Caudate nucleus (tissue), 63 donors: ENCODE measurements at places on chromosomes 4 and X.

- DNase-seq = no peak
These were observed 238.3 kb downstream of the DCLK2 start for GRCh38 chr4:150316332-150317205.

DNA sequence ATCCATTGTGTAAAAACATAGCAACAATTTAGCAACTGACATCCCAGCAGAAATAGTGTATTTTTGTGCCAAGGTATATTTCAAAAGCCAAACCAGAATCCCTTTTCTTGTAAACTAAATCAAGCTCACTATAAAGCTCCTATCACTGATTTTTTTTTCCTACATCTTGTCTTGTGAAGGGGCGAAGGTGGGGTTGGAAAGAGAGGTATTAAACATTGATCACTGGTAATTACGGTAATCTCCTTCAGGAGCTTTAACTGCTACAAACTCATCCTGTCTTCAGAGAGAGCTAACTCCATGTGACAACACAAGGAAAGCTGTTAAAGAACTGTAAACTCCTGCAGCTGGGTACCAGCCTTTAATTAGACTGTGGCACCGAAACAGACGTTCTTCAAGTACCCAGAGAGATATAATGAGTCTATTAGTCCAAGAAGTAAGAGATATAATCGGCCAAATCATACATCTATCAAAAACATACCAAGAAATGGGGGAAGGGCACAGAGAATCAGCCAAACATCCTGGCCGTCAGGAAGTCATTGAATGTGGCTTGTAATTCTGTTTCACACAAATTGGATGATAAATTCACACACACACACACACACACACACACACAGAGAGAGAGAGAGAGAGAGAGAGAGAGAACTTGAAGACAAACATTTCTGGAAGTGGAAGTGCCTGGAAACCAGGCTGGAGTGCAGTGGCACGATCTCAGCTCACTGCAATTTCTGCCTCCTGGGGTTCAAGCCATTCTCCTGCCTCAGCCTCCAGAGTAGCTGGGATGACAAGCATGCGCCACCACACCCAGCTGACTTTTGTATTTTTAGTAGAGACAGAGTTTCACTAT, 111.9 kb upstream of the PPARGC1A start:
- no peak for DNase-seq

DNA sequence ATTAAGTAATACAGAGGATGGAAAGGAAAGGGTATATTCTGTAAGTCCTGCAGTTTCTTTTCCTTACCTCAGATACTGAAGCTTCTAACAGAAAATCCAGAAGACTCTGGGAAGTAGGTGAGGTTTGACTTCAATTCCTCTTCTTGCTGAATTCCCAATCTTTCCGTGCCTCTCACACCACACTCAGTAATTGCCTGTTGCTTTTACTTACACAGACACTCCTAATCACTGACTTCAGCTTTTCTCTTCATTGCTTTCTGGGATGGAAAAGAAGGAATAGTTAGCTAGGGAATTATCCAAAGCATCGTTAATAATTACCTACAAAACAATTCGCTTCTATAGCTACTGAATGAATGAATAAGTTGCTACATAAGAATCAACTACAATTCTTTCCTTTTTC, 163.6 kb downstream of the FBXO8 start:
- no peak for DNase-seq

GRCh38 chrX:18410038-18410437, 15.4 kb upstream of the CDKL5 start:
- DNase-seq = no peak

DNA sequence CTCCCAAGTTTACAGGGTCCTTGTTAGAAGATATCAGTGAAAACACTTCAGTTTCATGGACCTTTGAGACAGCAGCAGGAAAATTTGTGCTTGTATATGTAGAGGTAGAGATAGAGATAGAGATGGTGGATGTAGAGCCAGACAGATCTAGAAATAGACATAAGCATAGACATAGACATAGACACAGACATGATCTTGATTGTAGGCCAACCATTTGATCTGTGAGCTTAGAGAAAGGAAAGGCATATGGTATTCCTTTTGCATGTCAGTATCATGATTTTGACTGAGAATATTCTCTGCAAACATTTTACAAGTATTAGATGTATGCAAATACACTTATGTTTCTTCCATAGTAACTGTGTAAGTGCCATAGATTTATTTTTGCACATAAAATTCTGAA, 65.0 kb downstream of the PRKG2 start:
- DNase-seq = no peak

GRCh38 chrX:21723084-21723483, 34.8 kb downstream of the SMPX start:
- DNase-seq = no peak

GRCh38 chrX:44975666-44976263, 102.8 kb downstream of the KDM6A start:
- no peak for DNase-seq

GRCh38 chr4:176357359-176358082, 37.8 kb downstream of the SPCS3 start:
- DNase-seq = no peak

- no peak for DNase-seq
These were observed 15.2 kb downstream of the CTBP1 start for GRCh38 chr4:1233641-1234308.

GRCh38 chr4:144582105-144582850, 63.7 kb upstream of the HHIP start:
- no peak for DNase-seq

DNA sequence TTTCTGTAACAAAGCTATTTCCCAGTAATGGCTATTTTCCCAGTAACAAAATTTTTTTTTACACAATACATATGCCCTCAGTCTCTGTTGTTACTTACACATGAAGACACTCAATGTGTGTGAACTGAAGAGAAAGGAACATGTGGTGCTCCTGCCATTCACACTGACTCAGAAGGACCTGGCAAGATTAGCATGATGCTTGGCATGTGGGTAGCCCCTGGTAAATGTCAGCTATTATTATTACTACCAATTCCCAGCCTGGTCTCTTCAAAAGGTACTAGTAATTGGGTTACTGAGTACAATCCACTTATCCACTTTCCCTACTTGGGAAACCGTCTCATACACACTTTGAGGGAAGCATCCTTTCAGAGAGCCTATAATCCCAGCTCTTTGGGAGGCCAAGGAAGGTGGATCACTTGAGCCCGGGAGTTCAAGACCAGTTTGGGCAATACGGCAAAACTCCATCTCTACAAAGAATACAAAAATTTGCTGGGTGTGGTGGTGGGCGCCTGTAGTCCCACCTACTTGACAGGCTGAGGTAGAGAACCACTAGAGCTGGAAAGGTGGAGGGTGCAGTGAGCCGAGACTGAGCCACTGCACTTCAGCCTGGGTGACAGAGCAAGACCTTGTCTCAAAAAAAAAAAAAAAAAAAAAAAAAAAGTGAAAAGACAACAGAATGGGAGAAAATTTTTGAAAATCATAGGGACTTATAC, 14.6 kb downstream of the RBBP7 start:
- no peak for DNase-seq

DNA sequence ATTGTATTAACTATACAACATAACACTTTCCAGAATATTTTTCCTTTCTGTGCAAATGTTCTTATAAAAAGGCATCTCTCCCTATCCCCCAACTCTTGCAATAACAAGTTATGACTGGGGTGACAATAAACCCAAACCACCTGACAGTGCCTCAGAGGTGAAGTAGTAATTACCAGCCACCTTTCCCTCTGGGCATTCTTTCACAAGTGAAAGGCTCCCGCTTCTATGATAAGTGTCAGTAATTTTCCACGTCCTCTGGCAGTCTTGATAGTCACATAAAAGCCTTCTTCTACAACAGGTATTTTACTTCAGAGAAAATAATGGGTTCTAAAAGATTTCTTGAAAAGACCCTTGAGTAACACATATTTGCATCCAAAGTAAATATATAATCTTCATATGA, 82.7 kb downstream of the MANBA start:
- no peak for DNase-seq

DNA sequence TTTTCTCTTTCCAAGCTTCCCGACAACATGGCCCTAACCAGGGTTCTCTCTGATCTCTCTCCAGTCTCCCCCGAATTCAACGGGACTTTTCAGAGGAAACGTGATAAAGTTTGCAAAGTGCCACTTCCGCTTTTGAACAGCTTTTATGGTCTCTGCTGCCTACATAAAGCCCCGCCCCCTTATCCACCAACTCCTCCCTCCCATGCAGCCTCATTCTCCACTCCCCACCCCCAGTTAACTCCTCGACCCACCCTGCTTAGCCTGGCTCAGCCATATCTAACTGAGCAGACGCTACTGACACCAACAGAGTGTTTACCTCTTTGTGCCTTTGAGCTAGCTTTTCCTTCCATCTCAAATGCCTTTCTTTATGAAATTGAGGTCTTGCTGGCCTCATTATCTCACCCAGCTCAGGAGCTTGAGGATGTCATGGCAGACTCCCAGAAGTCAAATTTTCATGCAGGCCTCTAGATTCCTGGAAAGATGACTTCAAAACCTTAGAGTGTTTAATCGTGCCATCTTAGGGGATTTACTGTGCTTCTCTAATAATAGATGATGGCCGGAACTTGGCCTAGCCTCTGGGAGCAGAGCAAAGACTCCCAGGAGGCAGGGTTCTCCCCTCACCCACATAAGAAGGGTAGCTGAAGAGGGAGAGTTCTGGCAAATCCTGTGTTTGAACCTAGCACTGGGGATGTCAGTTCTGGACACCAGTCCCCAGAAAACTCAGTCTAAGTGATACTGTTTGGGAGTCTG, 606.0 kb downstream of the BCOR start:
- DNase-seq = no peak

- DNase-seq = no peak
These were observed 54.3 kb downstream of the DCTD start for GRCh38 chr4:182862921-182863320.
